Activated CD8-positive, alpha-beta memory T cell treated with anti-CD3 and anti-CD28 coated beads for 1 hour (primary cell): ENCODE measurements at places on chromosomes 16 and 17.

GRCh38 chr17:14161419-14161818, 75.2 kb downstream of the CDRT15 start:
- no peak for DNase-seq

DNA sequence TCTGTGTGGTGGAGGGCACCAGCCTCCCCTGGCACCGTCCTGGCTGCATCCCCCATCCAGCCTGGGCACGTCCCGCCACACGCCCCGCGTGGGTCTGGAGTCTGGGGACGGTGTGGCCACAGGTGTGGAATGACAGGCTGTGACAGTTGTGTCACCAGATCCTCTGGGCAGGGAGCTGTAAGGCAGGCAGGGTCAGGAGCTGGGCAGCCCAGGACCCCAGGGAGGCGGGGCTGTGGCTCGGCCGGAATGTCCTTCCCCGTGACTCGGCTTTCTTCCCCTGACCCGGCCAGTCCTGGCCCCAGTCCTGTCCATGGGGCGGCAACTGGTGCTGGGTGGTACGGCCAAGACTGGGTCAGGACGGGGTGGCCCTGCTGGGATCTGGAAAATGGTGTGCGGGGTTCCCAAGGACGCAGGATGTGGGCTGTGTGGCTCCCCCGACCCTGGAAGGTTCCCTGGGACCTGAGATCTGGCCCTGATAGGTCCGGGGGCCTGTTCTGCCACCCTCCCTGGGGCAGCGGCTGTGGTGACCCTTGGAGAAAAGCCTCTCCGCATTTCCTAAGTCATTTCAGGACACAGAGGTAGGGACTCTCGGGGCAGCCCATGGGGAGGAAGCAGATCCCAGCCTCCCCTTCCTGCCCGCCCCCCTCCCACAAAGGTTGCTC, 3.3 kb upstream of the SLC16A3 start:
- DNase-seq, result no peak

- no peak for DNase-seq
These were observed 21.3 kb upstream of the ELAC2 start for GRCh38 chr17:13038931-13039665.

DNA sequence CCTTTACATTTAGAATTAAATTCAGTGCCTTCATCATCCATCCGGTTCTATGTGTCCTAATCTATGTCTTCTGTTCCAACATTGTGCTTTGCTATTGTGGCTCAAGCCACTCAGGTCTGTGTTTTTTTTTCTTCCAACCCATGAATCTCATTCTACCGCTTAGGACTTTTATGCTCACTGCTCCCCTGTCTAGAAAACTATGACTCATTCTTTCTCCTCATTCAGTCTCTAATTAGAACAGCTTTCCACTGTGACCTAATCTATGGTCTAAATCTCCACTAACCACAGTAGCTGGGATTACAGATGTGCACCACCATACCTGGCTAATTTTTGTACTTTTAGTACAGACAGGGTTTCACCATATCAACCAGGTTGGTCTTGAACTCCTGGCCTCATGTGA, 418.7 kb downstream of the KCNJ2 start:
- DNase-seq, result no peak

- no peak for DNase-seq
These were observed 101.1 kb downstream of the SMG6 start for GRCh38 chr17:2202302-2202995.

- no peak for DNase-seq
These were observed 524 bp downstream of the STRADA start for GRCh38 chr17:63741143-63741407.

- DNase-seq, result no peak
These were observed 584 bp downstream of the PMP22 start for GRCh38 chr17:15264542-15264941.

DNA sequence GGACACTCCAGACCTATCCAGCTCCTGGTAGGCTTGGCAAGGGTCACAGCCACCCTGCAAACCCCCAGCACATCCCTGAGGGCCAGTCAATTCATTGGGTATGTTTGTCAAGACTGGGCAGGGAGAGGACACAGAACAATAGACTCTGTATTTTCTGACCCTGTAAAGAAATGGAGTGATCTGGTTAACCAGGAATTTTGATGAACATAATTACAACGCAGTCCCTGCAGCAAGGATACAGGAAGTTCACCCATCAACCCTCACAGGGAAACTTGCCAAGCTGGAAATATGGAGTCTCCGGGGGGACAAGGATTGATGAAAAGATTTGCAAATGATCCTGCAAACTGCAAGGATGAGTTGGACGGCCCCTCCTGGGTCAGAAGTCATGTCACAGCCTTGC, 126.1 kb upstream of the RCVRN start:
- no peak for DNase-seq

- no peak for DNase-seq
These were observed 25.9 kb downstream of the CYB561 start for GRCh38 chr17:63419949-63420867.

DNA sequence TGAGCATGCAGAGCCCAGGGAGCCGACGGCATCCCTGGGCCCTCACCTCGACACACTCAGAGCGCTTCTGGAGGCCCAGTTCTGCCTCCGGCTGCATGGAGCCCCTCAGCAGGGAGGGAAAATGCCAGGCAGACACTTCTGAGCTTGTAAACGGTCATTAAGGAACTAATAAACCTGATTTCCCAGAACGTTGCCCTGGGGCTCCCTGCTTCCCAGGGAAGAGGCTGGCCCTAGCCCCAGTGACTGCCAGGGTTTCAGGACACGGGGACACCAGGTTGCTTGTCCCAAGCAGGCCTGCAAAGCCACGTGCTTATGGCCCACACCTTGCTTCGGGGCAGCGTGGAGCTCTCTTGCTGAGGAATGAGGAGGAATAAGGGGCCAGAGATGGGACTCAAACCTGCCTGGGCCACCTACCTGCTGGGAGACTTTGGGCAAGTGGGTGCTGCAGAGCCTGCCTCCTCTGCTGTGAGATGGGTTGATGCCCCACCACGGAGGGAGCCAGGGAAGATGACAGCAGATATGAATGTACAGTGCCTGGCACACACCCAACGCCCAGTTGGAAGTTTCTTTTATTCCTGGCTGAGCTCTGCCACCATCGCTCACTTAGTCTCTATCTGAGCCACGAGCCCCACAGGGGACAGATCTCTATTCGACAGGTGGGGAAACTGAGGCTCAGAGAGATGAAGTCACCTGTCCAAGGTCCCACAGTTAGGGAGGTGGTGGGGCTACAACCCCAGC, 5.4 kb downstream of the RHBDF2 start:
- no peak for DNase-seq

- DNase-seq, result no peak
These were observed 31.5 kb downstream of the UBE2G1 start for GRCh38 chr17:4334776-4335584.

DNA sequence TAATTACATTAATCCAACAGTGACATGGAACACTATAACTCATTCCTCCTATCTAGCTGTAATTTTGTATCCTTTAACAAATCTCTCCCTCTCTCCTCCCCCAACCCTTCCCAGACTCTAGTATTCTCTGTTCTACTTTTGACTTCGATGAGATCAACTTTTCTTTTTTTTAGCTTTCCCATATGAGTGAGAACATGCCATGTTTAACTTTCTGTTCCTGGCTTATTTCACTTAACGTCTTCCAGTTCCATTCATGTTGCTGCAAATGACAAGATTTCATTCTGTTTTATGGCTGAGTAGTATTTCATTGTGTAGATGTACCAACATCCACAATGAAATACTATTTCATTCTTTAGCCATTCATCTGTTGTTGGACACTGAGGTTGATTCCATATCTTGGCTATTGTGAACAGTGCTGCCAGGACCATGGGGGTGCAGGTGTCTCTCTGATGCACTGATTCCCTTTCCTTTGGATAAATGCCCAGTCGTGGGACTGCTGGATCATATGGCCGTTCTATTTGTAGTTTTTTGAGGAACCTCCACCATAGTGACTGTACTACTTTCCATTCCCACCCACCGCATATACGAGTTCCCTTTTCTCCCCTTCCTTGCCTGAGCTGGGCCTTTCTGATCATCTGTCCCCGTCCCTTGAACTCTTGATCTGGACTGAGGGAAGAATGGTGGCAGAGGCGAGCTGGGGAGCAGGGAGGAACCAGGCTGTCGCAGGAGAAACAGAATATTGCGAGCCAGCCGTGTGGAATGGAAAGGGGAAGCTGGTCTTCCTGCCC, 7.7 kb upstream of the CEP295NL start:
- no peak for DNase-seq

GRCh38 chr17:74785981-74786360, 9.8 kb upstream of the NAT9 start:
- no peak for DNase-seq

GRCh38 chr17:77036841-77037381, 103.9 kb upstream of the SEC14L1 start:
- no peak for DNase-seq

DNA sequence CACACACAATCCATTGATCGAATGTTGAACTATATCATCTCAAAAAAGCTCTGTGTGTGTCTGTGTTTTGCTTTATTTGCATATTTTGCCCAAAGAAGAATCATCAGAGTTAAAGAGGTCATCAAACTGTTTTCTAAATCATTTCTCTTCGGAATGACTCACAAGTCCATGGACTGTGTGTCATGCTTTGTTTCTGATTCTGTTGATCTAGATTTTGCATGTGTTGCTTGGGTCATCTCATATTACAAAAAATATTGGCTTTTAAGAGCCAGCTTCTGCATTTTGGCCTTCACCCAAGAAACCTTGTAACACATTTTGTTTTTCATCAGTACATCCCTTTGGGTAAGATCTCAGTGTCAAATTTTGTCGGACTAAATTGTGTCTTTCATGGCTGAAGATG, 471.2 kb upstream of the HSBP1 start:
- no peak for DNase-seq
